ENCODE measurements at places on chromosomes 2 and 18.

GRCh38 chr18:44946529-44947113 is 265.9 kb downstream of the SETBP1 start:
- no peaks in the 10 kb centered on the region for H3K36me3 ChIP-seq
- DNase-seq, result no peak
- no peaks in the 10 kb centered on the region for H3K27me3 ChIP-seq
- H3K4me1 ChIP-seq, result no peaks in the 10 kb centered on the region
- no peak overlapping the region for H3K27ac ChIP-seq
- no peak overlapping the region for H3K4me3 ChIP-seq

DNA sequence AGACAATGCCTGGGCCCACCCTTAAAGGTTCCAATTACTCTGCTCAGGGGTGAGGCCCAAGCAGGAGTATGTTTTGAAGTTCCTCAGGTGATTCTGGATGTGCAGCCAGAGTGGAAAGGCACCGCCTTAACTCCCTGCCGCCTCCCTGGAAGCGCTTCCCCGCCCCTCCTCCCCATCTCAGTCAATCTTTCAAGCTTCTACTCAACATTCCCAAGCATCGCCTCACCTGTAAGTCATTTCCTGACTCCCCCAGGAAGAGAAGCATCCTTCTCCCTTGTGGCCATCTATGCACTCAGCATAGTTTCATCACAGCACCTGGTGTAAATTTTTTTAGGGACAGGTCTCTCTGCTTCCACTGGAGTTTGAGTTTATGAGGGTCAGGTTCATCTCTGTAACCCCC is 67.5 kb downstream of the MYL12B start:
- H3K27me3 ChIP-seq, result no peaks in the 10 kb centered on the region
- H3K27ac ChIP-seq, result no peak overlapping the region
- H3K36me3 ChIP-seq, result no peaks in the 10 kb centered on the region
- H3K4me1 ChIP-seq, result no peaks in the 10 kb centered on the region

- H3K27ac ChIP-seq, result no peak overlapping the region
- no peak overlapping the region for H3K4me3 ChIP-seq
- no peak for DNase-seq
- peaks cover 13% of the 10 kb centered on the region for H3K4me1 ChIP-seq
These were observed 11.9 kb upstream of the ACTR3 start for GRCh38 chr2:113877711-113878598.

- H3K27ac ChIP-seq, result no peak overlapping the region
- no peaks in the 10 kb centered on the region for H3K36me3 ChIP-seq
- no peak overlapping the region for H3K4me3 ChIP-seq
- no peak for DNase-seq
- H3K27me3 ChIP-seq, result no peaks in the 10 kb centered on the region
These were observed 179.0 kb upstream of the SLC39A10 start for GRCh38 chr2:195477996-195478382.

DNA sequence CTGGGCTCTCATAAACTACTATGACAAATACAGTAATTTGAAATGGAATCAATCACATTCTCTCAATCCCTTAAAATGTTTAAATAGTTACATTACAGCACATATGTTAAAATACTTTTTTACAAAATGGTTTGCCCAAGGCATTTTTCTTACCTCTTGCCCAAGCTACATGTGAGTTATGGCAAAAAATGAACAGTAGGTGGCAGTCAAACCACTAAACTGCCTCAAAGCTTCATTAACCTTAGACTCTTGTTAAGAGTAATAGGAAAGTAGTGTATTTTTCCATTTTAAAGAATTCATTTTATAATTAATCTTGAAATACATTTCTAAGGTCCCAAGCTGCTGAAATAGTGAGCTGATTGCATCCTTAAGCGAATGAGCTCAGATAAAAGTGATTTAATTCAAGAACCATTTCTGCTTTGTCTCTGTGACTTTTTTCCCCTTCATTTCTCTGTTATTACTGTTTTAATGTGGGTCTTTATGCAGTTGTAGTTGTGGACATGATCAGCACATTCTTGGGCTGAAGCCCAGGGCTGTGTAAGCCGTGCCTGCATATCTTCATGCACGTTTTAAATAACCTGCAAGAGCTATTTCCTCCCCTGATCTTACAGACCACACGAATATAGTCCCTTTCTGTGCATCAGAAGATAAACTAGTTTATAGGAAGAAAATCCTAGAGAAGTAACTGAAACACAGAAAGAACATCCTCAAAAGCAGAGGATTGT is 311.8 kb downstream of the LNPK start:
- no peaks in the 10 kb centered on the region for H3K36me3 ChIP-seq
- H3K27me3 ChIP-seq, result no peaks in the 10 kb centered on the region
- no peak for DNase-seq
- H3K4me1 ChIP-seq, result no peaks in the 10 kb centered on the region

DNA sequence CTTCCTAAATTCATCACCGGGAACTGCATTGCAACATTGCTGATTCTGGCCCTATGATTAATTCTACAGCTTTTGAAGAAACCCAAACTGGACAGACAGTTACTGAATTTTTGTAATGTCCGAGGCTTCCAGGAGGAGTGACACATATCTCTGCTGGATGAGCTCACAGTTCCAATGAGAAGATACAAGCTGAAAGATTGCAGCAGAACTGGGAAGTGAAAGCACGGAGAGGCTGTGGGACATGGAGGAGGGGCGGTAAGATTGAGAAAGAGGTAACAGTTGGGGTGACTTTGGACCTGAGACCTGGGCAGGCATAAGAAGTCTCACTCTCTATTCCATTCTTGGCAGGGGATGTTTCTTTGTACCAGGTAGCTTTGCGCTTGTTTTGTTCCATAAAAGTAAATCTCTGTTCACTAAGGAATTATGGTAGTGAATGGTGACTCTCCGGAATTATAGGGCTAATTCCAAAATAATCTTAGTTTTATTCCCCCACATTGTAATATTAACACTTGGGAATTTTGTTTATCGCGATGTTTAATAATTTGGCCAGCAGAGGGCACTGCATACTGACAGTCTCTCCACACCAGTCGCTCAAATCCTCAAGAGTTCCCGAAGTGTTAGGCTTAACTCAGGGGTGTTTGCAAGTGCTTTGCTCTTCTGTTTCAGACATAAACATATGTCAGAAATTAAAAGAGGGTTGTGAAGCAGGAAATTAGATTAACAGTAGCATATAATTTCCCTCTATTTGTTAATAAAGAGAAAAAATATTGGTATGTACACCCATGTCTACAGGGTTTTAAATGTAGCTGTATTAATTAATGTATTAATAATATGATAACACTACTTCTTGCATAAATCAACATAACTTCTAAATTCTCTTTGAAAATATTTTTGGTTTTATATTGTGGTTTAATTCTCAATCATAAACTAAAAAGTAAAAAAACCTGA is 201.4 kb downstream of the SOCS6 start:
- H3K27ac ChIP-seq, result no peak overlapping the region
- no peaks in the 10 kb centered on the region for H3K4me1 ChIP-seq
- DNase-seq, result peak; percentile 8
- H3K36me3 ChIP-seq, result no peaks in the 10 kb centered on the region
- no peaks in the 10 kb centered on the region for H3K27me3 ChIP-seq

GRCh38 chr2:3348767-3349166 is 28.9 kb downstream of the EIPR1 start:
- no peaks in the 10 kb centered on the region for H3K27me3 ChIP-seq
- DNase-seq, result no peak
- H3K4me1 ChIP-seq, result no peaks in the 10 kb centered on the region
- H3K36me3 ChIP-seq, result peaks cover 25% of the 10 kb centered on the region
- no peak overlapping the region for H3K4me3 ChIP-seq
- H3K27ac ChIP-seq, result no peak overlapping the region

DNA sequence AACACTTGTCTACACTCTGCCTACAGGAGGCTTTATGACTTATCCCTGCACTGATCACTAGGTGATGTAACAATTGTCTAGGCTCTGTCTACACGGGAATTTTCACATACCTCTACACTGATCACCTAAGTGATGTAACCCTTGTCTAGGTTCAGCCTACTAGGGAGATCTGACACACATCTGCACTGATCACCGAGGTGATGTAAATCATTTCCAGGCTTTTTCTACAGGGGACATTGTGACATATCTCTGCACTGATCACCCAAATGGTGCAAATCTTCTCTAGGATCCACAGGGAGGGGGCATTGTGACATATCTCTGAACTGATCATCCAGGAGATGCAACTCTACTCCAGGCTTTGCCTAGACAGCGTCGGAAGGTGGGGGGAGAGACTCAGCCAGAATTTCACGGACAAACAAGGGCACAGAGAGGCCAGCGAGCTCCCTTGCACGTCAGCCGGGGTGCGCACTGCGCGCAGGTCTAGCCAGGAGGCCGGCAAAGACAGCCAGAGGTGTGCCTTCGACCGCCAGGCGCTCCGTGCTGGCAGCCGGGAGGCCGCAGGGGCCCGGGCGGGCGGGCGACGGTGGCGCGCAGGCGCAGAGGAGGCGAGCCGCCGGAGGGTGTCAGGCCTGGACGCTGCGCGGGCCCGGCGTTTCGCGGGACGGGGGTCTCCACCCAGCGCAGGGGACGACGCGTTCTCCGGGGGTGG is 46.9 kb upstream of the USP14 start:
- peaks cover 4% of the 10 kb centered on the region for H3K4me1 ChIP-seq
- H3K36me3 ChIP-seq, result no peaks in the 10 kb centered on the region
- H3K27me3 ChIP-seq, result no peaks in the 10 kb centered on the region
- no peak overlapping the region for H3K4me3 ChIP-seq
- H3K27ac ChIP-seq, result peak overlapping the region; percentile 86

- H3K4me1 ChIP-seq, result no peaks in the 10 kb centered on the region
- H3K27me3 ChIP-seq, result no peaks in the 10 kb centered on the region
- no peak overlapping the region for H3K4me3 ChIP-seq
- DNase-seq, result no peak
These were observed 2.1 kb downstream of the MC2R start for GRCh38 chr18:13913205-13913604.

DNA sequence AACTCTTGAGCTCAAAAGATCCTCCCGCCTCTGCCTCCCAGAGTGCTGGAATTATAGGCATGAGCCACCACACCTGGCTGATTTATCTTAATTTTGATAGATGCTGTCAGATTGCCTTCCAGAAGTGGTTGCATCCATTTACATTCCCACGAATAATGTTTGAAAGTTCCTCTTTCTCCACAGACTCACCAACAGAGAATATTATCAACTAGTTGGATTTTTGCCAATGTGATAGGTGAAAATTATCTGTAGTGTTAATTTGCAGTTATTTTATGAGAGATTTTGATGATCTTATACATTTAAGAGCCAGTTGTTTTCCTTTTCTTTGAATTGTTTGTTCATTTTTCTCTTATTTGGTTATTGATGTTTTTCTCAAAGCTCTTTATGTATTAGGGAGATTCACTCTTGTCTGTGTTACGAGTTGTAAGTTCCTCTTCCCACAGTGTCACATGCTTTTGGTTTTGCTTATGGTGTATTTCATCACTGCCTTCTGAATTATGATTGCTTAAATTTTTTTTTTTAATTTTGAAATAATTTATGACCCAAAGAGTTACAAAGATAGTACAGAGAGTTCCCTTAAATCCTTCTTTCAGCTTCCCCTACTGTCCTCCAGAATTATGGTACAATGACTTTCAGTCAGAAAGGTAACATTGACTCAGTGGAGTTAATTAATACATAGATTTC is 20.7 kb upstream of the NT5DC4 start:
- H3K4me1 ChIP-seq, result no peaks in the 10 kb centered on the region
- H3K36me3 ChIP-seq, result no peaks in the 10 kb centered on the region
- no peak overlapping the region for H3K27ac ChIP-seq
- H3K27me3 ChIP-seq, result no peaks in the 10 kb centered on the region
- no peak for DNase-seq
- no peak overlapping the region for H3K4me3 ChIP-seq

DNA sequence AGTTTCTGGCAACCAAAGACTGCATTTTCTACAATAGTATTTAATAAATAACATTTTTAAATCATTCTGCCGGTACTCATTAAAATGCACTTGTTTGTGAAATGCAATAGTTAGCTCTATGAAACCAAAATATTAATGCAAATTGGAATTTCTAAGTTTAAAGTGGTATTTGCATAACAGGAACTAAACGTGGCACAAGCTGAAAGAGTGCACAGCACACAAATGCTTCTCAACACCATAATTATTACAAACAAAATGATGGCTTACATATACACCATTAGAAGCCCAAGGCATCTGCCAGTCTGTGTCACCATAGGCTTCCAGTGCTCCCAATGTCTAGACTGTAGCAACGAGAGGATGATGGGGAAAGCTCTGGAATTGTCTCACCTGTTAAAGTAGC is 280.5 kb downstream of the TCF4 start:
- H3K36me3 ChIP-seq, result no peaks in the 10 kb centered on the region
- H3K4me3 ChIP-seq, result no peak overlapping the region
- H3K27me3 ChIP-seq, result no peaks in the 10 kb centered on the region
- DNase-seq, result no peak
- no peak overlapping the region for H3K27ac ChIP-seq

- H3K4me3 ChIP-seq, result no peak overlapping the region
- H3K27me3 ChIP-seq, result no peaks in the 10 kb centered on the region
- H3K36me3 ChIP-seq, result no peaks in the 10 kb centered on the region
These were observed 342.9 kb downstream of the SUCLG1 start for GRCh38 chr2:84116143-84116542.

GRCh38 chr2:182941919-182942318 is 75.5 kb upstream of the FRZB start:
- no peak overlapping the region for H3K27ac ChIP-seq
- DNase-seq, result no peak
- H3K36me3 ChIP-seq, result no peaks in the 10 kb centered on the region
- H3K27me3 ChIP-seq, result no peaks in the 10 kb centered on the region
- no peak overlapping the region for H3K4me3 ChIP-seq

DNA sequence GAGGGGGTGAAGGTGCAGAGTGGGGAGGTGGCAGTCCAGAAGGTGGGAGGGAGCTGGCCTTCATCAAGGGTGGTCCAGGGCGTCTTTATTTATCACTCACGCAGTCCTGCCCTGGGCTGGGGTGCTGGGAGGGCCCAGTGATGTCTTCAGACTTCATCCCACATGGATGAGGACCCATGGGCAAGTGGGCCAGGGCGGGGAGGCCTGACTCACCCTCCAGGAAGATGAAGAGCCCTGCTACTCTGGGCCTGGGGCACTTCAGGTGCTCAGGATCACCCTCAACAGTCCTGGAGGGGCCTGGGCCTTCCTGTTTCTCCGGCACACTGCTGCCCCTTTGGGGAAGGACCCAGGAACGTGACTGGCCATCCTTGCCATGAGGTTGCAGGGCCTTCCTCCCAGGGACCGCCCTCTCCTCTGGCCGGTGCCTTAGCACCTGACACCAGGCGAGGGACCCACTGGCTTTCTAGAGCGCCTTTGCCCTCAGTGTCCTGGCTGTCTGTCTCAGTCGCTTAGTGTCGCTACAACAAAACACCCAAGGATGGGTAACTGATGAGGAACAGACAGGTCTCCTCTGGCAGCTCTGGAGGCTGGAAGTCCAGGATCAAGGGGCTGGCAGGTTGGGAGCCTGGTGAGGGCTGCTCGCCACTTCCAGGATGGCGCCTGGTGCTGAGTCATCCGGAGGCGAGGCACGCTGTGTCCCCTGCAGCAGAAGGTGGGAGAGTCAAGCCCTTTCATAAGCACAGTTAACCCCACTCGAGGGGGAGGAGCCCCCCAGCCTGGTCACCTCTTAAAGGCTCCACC is 57.8 kb upstream of the HS6ST1 start:
- H3K4me3 ChIP-seq, result no peak overlapping the region
- no peak overlapping the region for H3K27ac ChIP-seq
- no peak for DNase-seq
- no peaks in the 10 kb centered on the region for H3K27me3 ChIP-seq

GRCh38 chr2:190582736-190583506 is 48.4 kb upstream of the NEMP2 start:
- no peak overlapping the region for H3K27ac ChIP-seq
- no peak for DNase-seq
- H3K27me3 ChIP-seq, result no peaks in the 10 kb centered on the region
- no peaks in the 10 kb centered on the region for H3K36me3 ChIP-seq
- no peaks in the 10 kb centered on the region for H3K4me1 ChIP-seq

GRCh38 chr2:236872981-236873380 is 212.7 kb upstream of the COPS8 start:
- H3K27ac ChIP-seq, result no peak overlapping the region
- no peaks in the 10 kb centered on the region for H3K27me3 ChIP-seq
- H3K4me1 ChIP-seq, result no peaks in the 10 kb centered on the region

Measured in effector memory CD4-positive, alpha-beta T cell (primary cell).